NCI-H187 (cell line): ENCODE measurements at places on chromosomes 3 and 15.
A peak's percentile ranks its signal among the peaks of the same experiment; 100 is the strongest.

DNA sequence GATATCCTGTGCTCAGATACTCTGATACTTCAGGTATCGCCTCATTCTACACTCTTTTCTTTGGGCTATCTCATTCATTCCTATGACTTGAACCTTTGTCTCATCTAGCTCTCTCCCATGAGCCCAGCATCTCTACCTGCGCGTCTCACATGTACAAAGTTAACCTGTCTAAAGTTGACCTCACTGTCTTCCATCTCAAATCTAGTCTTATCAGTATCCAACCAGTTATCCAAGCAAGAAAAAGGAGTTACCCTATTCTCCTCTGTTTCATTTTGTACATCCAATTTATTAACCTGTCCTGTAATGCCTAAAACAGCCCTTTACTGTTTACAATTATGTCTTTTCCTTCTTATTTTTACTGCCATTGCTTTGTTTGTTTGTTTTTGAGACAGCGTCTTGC is 134.2 kb downstream of the GREM1 start:
- no peak for DNase-seq

- no peak for DNase-seq
Measured at GRCh38 chr15:56492236-56492635, 27.3 kb upstream of the MNS1 start.

DNA sequence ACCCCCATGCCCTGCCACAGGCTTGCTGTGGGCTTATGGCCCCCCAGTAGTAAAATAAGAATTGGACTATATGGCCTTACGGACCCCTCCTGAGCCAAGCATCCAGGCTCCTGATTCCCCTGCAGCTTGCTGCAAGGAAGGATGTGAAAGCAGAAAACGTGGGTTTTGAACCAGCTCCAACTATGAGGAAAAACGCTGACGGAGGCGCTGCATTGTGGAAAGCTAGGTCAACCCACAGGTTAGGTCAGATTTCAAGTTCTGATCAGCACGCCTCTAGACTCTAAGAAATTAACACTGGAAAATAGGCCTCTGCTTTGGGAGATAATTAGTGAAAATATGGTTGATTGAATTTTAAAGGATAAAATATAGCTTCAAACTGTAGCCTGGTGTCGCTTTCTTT is 195.4 kb upstream of the HES1 start:
- DNase-seq: no peak

- DNase-seq: no peak
Measured at GRCh38 chr3:62090519-62090918, 282.8 kb downstream of the FEZF2 start.

- no peak for DNase-seq
Measured at GRCh38 chr15:65962187-65962586, 92.9 kb downstream of the RAB11A start.

GRCh38 chr3:128151758-128152274 is 1.5 kb upstream of the EEFSEC start:
- no peak for DNase-seq

GRCh38 chr3:128993461-128994172 is at the start of gene CFAP92:
Gene CFAP92, minus strand, starts transcription at chr3:128994076. Its CDS starts 772 bp downstream, at chr3:128993304.
- peak; percentile 74 for DNase-seq

DNA sequence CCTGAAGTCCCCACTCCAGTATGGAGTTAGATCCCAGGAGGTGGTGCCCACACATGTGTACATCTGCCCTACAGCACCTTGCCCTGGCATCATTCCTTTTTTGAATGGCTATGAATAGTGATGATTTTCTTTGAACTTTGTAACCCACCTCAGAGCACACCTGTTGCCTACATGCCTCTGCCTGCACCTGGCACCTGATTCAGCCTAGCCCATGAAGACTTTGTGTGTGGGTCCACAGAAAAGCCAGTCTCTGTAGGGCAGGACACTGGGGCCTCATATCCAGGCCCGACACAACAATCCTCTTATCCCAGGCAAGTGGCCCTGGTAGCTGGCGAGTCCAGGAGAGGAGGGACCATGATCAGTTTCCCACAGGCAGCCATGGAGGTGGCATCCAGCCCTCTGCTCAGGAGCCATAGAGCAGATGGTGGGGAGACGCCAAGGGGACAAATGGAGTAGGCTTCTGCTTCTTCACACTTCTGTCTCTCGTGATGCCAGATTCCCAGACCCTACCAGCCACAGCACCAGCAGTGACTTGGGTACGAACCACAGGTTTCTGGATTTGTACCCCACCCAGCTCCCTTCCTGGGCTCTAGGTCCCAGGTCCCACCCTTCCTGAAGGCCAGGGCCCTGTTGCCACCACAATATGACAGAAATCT is 230.7 kb downstream of the UACA start:
- no peak for DNase-seq

- DNase-seq: no peak
Measured at GRCh38 chr3:158508481-158508880, 62.5 kb upstream of the MLF1 start.

- no peak for DNase-seq
Measured at GRCh38 chr3:129034642-129035041, 25.9 kb upstream of the GP9 start.

GRCh38 chr15:89976246-89976600 is 24.9 kb upstream of the ZNF710 start:
- no peak for DNase-seq

- no peak for DNase-seq
Measured at GRCh38 chr3:24645047-24645446, 150.4 kb upstream of the THRB start.

DNA sequence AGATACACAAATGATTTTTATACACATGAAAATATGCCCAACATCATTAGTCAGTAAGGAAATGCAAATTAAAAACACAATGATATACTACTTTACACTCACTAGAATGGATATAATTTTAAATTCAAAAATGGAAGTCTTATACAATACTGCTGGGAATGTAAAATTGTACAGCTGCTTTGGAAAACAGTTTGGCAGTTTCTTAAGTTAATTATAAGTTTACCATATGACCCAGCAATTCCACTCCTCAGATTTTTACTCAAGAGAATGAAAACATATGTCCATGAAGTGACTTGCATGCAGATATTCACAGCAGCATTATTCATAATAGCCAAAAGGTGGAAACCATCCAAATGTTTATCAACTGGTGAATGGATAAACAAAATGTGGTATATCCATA is 281.3 kb downstream of the EPHB1 start:
- no peak for DNase-seq

GRCh38 chr15:36926427-36926825 is 173.9 kb downstream of the MEIS2 start:
- no peak for DNase-seq

GRCh38 chr3:99846477-99847160 is 29.0 kb downstream of the CMSS1 start:
- no peak for DNase-seq

GRCh38 chr3:18018491-18019160 is 276.2 kb upstream of the TBC1D5 start:
- no peak for DNase-seq

DNA sequence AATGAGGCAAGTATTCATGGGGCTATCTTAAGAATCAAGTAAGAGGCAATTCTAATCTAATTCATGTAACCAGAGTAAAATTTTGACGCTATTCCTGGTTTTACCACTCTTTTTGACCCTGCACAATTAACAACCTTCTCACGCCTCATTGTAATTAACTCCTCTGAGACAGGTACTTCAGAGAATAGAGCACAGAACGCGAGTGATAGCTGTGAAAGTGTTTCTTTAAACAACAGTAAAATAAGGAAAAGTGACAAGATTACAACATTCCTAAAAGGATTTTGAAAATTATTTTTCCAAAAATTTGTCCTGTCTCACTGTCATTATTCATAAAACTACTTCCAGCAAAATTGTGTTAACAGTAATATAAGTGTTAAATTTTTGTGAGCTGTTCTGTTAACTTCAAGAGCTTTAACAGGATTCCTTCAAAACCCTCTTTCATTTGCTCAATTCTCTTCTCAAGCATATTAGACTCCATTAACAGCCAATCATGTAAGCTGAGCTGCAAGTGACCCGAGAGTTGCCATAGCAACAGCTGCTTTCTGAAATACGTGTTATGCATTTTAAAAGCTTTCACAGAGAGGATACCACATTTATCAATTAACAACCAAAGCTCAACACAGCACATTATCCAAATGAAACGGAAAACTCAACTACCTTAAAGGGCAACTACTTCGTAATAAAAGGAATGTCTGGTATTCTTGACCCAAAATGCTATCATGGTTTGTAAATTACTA is 93.1 kb downstream of the STAG1 start:
- no peak for DNase-seq

- no peak for DNase-seq
Measured at GRCh38 chr3:128176276-128176833, 23.1 kb downstream of the EEFSEC start.

GRCh38 chr3:150511122-150511821 is 35.0 kb downstream of the SERP1 start:
- DNase-seq: no peak

DNA sequence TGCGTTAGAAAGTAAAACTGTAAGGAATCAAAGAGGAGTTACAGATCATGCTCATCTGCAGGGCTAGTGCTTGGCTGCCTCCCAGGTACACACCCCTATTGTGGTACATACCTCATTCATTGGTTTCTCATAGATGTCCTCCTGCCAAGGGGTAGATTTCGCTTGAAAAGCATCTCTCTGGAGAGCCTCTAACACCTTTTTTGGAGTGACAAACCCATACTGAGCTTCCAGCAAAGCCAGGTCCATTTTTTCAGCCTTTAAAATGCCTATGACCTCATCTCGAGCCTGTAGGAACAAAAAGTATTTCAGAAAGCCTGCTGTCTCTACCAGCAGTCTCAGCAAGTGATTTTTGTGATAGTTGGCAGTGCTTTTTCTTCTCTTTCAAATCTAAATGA is 112.1 kb downstream of the CMSS1 start:
- DNase-seq: no peak

DNA sequence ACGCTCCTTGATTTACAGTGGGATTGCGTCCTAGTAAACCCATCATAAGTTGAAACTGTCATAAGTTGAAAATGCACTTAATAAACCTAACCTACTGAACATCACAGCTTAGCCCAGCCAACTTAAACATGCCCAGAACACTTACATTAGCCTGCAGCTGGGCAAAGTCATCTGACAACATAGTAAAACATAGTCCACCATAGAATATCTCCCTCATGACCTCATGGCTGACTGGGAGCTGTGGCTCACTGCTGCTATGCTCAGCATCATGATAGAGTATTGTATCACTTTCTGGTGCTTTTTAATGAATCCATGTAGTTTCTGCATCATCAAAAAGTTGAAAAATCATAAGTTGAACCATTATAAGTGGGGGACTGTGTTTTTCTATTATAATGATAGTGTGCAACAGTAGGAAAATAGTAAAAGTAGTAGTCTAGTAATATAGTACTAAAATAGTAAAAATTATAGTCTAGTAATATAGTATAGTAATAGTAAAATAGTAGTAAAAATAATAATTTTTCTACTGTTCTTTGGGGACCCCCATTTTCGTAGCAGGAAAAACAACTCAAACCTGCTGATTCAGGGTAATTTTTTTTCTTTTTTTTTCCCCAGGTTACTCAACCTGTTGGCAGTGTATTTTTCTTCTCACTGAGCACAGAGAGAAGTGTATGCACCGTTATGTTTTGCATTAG is 233.5 kb downstream of the MYRIP start:
- DNase-seq: no peak

DNA sequence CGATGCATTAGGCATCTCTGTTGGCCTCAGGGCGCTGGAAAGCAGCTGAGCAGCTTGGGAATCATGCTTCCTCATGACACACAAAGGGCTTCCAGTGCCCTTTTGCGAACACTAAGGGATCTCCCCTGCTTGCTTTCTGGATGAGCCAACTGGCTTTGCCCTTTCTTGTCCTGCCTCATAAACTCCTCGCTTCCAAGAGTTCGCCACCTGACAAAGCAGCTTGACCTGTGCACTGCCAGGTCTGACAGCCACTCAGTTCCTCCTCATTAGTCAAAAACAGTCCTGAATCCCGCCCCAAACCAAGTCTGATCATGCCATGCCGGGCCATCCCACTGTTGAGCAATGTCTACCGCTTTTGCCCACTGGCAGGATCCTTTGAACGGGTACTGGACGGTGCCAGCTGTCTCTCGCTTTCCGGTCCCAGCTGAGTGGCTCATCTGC is 265.4 kb upstream of the LYSMD4 start:
- no peak for DNase-seq
